ENCODE measurements at places on chromosomes 2 and 18.

DNA sequence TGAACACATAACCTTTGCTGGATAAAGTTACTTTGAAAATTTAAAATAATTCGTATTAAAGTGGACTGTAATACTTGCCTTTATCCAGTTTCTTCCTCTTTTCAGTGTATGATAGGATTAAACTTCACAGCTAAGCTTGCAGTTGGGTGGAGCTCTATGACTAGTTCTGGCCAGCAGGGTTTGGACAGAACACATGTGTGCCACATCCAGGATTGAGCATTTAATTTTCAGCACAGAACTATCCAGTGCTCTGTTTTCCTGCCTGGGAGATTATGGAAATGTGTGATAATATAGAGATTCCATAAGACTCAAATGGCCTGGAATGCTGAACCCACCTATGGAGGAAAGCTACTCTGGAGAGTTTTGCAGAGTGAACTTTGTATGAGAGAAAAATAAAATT lies 200.2 kb downstream of the OSR1 start:
- no peak for DNase-seq

DNA sequence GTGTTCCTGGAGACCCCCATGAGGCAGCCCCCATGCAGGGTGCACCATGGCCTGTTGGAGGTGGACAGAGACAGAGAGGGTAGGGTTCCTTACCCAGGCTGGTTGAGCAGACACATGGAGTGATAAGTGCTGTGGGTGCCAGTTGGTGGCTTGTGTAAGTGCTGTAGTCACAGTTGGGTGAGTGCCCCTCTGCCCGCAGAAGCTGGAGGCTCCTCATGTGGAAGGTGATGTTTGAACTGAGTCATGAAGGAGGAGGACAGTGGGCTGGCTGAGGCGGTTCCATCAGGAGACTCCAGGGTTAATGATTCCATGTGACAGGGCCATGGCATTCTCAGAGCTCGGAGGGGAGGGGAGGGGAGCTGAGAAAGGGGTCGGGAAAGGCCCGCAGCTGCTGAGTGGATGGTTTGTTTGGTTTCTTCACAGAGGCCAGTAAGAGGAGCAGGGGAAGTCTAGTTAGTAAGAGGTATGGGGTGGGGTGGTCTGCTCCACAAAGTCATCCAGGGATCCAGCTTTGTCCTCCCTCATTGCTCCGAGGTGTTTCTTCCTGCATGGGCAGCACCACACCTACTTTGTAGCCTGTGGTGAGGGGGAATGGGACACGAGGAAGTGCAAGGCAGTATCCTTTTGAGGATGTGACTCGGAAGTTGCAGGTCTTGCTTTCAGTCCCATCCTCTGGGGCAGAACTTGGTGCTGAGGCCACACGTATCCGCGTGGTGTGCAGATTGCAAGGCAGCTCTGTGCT lies 13.6 kb downstream of the IMPA2 start:
- no peak for DNase-seq

DNA sequence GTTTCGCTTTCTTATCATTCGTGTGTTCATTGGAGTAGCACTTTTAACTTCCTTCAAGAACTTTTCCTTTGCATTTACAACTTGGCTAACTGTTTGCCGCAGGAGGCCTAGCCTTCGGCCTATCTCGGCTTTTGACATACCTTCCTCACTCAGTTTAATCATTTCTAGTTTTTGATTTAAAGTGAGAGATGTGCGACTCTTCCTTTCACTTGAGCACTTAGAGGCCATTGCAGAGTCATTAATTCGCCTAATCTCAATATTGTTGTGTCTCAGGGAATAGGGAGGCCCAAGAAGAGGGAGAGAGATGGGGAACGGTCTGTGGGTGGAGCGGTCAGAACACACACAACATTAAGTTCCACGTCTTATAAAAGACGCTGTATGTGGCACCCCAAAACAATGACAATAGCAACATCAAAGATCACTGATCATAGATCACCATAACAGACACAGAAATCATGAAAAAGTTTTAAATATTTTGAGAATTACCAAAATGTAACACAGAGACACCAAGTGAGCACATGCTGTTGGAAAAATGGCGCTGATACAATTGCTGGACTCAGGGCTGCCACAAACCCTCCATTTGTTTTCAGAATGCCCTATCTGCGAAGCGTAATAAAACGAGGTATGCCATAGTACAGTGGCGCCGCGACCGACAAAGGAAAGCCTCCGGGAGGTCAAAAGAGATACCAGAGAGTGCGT lies 553 bp downstream of the TIGD1 start:
- DNase-seq: no peak

DNA sequence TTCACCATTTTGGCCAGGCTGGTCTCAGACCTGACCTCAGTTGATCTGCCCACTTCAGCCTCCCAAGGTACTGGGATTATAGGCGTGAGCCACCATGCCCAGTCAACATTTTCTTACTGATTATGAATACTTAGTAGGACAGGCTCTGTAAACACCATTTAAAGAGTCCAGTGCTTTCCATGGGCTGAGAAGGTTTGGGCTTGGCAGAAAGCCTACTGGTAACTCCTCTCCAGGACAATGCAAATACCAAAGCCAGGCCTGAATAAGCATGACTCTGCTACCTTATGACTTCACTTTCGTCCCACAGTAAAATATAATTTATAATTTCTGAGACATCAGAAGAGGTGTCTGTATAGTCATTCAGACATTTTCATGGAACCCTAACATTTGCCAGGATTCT lies 60.2 kb upstream of the FAM117B start:
- no peak for DNase-seq

DNA sequence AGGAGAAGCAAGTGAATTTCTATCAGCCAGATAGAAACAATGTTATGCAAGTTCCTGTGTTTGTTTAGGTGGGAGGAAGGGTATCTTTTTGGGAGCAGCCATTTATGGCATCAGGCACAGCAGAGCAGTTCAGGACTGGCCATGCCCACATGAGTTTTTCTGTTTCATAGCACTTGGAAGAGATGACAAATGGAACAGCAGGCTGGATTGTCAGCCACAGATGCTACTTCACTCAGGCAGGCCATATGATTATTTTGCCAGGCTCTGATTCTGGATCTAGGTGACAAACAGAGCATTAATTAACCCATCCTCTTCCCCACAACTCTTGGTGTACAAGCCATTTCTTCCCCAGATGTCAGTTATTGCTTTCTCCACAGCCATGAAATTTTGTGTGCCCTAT lies 63.8 kb downstream of the GALNT13 start:
- DNase-seq: no peak

- no peak for DNase-seq
These were observed 166.9 kb downstream of the SOCS6 start for GRCh38 chr18:70455731-70456130.

- peak; percentile 69 for DNase-seq
These were observed 32.5 kb downstream of the MERTK start for GRCh38 chr2:111930875-111931274.

DNA sequence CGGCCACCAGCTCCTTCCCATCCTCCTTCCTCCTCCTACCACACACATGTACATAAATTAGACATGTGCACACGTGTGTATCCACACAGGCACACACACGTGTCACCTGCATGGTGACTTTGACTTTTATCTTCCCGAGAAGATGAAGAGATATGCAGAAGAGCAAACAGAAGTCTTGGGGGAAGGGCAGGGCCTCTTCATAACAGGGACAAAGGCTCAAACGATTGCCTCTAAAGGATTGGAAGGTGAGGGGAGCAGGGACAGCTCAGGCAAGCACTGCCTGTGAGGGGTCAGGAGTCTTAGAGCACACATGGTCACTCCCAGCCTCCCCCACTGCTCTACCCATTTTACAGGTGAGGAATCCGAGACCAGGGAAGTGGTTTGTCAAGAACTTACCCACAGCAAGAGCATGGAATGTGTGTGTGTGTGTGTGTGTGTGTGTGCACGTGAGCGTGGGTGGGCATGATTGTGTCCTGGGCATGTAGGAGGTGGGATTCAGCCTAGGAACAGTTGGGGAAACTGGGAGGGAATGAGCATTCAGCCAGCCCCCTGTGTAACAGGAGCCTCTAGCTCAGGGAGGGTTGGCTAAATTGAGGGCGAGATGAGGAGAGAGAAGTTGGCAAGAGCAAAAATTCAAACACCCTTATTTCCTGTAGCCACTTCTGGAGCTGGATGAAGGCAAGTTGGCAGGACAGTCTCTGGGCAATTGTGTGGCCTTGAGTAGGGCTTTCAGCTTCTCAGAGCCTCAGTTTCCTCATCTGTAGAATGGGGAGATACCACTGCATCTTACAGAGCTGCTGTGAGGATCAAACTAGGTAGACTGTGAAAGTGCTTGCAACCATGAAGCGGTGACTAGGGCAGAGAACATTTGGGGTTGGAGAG lies 24.2 kb downstream of the CIB4 start:
- DNase-seq: no peak

DNA sequence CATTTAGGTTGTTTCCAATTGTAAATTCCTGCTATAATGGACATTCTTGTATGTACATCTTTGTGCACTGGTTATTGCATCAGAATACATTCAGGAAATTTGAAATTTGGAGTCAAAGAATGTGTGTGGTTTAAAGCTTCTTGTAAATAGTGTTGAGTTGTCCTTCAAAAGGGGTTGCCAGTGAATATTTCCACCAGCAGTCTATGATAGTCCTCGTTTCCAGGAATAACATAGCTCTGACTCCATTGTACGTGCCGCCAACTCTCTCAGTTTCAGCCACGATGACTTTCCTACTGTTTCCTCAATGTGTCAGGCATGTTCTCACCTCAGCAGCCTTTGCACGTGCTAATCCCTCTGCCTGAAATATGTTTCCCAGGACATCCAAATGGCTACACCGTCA lies 10.9 kb upstream of the HS6ST1 start:
- no peak for DNase-seq

GRCh38 chr2:47815764-47816163 lies 32.8 kb downstream of the MSH6 start:
- DNase-seq: no peak

GRCh38 chr18:74544898-74545297 lies 10.6 kb downstream of the CNDP1 start:
- no peak for DNase-seq

DNA sequence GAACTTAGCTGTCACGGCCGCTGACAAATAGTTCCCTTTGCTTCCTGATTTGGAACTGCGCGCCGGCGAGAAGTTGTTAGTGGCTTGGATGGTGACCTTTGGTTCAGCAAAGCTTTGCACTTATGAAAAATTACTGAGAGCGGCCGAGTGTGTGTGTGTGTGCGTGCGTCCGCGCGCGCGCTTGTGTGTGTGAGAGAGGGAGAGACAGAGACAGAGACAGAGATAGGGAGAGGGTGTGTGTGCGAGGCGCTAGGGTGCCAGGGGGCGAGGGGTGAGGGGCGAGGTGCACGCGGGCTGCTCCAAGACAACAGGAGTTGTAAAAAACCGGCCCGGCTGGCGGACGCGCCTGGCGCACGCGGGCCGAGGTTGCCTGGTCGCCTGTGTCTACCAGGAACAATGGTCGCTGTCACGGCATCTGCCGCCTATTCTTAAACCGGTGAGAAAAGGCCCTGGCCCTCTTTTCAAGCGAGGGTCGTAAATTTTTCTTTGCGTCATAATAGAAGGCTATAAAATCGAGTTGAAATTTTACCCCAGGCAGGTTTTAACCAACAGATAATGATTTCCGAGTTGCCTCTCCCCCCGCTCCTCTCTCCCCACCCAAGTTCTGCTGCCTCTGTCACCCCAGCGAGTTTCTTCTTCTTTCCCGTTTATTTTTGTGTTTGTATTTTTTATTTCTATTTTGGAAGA lies 535 bp downstream of the HOXD3 start:
- DNase-seq: no peak

- no peak for DNase-seq
These were observed 40.6 kb upstream of the CSRNP3 start for GRCh38 chr2:165428926-165429325.

GRCh38 chr2:109311771-109312170 lies 182.8 kb downstream of the SH3RF3 start:
- DNase-seq: no peak

- no peak for DNase-seq
These were observed 740.3 kb upstream of the RAB6C start for GRCh38 chr2:129239141-129239540.
